LNCaP clone FGC (cell line): ENCODE measurements at places on chromosomes 13 and 19.

DNA sequence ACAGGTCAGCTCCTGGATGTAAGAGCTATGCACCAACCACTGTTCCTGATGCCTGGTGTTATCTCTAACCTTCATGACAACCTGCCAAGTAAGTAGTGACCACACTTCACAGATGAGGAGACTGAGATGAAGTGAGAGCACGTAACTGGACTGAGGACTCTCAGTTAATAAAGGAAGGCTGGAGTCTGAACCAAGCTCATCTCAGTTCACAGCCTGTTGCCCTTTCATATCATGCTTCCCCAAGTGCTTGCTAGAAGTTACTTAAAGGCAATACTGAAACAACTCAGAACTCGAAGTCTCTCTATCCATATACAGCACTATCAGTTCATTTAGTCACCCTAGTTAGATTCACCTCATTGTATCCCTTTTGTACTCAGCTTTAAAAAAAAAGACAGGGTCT is 119.7 kb downstream of the ABCC4 start:
- DNase-seq: no peak

- no peak for DNase-seq
Observed at GRCh38 chr19:7769171-7769570, 6.1 kb downstream of the CLEC4M start.

- DNase-seq: no peak
Observed at GRCh38 chr13:110448230-110448629, 113.3 kb downstream of the RAB20 start.

- no peak for DNase-seq
Observed at GRCh38 chr13:46106839-46107371, 2.1 kb upstream of the CPB2 start.

DNA sequence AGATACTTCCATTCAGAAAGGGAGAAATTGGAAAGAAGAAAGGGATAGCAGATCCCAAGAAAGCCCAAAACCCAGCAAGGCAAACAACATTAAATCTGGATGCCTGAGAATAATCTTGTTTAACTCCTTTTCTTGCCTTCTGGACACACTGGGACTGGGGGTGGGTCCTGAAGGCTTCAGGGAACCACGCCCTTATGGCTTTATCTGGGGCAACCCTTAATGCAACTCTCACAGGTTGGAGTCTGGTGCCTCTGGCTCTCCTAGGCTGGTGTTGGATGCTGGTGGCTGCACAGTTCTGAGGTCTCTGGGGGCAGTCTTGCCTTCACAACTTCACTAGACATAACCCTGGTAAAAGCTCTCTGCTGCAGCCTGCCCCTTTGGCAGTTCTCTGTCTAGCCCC is 27.9 kb downstream of the PAN3 start:
- no peak for DNase-seq

DNA sequence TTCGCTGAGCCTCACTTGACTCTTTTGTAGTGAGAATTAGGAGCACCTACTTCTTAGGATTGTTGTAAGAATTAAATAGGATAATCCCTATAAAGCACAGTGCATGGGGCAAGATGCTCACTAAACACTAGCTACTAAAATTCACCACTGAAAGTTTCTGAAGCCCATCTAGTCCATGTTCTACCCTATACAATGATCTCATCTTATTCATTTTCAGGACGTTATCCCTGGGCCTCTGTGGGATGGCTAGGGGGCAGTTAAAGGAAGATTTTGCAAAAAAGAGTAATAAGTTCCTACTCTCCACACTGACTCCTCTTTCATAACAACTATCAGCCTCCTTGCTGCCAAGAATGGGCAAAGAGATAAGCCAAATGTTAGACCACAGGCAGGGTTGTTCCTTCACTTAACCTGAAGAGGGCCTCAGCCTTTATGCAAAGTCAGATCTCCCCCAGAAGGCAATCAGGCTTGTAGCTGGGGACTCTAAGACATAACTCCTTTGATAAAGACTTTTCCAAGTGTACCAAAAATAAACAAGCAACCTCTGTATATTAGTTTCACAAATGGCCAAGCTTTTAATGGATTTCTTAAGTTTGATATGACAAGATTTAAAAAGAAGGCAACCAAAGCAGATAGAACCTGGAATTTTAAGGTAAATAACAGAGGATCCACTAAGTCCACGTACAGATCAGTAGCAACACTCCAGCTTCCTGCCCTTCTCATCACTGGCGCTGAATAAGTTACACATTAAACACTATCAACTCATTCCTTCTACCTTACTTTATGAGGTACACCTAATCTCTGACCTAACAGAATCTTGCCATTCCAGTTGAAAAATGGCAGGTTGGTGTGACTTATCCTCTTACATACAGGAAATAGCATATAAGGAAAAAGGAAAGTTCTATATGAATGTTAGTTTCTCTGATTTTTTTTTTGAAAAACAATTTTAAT is 44.4 kb downstream of the ELF1 start:
- peak; percentile 72 for DNase-seq

GRCh38 chr13:98509271-98510155 is 67.4 kb downstream of the STK24 start:
- DNase-seq: no peak

DNA sequence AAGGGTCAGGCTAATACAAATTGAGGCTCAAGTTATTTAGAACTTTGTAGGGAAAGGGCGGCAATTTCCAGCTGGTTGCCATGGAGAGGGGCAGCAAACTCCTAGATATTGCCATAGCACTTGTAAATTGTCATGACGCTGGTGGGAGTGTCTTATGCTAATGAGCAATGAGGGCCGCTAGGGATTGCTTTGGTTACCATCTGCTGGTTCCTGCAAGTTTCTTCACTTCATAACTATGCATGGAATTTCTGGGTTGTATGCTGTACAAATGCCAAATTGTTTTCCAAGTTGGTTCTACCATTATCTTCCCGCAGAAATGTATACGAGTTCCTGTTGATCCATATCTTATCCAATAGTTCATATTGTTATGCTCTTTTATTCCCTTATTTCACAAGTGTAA is 1339.4 kb downstream of the EFNB2 start:
- no peak for DNase-seq

- no peak for DNase-seq
Observed at GRCh38 chr13:79681069-79681468, 200.1 kb downstream of the NDFIP2 start.

GRCh38 chr13:40116008-40116407 is 460.5 kb downstream of the COG6 start:
- no peak for DNase-seq

DNA sequence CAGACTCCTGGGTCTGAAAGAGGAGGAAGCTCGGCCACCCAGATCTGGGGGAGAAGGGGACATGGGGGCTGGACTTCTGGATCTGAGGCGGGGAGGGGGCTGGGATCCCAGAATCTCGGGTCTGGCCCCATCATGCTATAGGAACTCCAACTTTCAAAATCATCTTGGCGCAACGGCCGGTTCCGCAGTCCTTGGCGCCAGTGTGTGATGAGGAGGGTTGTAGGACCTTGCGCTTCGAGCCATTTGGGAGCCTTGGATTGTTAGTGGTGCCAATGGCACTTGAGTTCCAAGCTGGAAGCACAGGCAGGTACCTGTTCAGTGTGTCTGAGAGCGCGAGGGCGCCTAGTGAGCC is 324 bp downstream of the RUVBL2 start:
- no peak for DNase-seq

DNA sequence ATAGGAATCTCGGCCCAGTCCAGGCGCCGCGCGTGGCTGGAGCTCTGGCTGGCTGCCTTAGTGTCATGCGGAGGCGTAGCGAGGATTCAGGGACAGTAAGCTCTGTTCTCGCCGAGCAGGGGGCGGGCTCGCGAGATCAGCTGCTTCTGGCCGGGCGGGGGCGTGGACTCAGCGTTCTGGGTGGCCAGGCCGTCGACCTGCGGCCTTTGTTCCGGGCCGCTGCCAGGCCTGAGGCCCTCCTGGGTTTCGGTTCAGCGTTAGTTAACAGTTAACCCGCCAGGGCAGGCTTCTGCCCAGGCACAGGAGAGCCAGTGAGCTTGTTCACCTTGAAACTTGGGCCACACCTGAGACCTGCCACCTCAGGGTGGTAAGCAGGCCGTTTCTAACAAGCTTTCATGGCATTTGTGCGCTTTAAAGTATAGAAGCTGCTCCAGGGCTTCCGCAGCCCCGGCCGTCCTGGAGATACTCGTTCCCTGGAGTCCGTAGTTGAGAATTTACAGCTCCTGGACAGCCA is 332.2 kb upstream of the SGCG start:
- no peak for DNase-seq

DNA sequence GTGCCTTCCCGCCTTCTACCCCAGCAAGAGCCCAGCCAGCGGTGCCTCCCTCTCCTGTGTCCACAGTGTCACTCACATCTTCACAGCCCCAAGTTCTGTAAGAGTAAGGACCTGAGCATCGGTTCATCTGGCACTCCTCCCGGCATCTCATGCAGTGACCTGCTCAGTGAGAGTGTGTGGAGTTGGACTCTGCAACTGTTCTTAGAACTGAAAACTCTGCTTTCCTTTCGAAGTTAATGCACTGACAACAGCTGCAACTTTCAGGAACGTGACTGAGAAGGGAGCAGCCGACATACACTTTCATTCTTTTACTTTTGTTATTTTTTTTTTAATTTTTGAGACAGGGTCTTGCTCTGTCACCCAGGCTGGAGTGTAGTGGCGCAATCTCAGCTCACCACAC is 41.2 kb downstream of the CEP89 start:
- DNase-seq: no peak

DNA sequence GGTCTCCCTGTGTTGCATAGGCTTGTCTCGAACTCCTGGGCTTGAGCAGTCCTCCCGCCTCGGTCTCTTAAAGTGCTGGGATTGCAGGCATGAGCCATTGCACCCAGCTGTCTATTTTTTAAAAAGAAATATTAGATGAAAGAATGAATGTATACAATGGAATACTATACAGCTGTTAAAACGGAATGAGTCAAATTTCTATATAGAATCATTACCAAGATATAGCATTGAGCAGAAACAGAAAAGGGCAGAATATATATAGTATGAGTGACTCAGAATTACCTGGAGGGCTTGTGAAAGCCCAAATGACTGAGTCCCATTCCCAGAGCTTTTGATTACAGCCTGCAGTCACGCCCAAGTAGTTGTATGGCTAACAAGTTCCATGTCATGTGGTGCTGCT is 4.4 kb downstream of the DACT3 start:
- DNase-seq: no peak

DNA sequence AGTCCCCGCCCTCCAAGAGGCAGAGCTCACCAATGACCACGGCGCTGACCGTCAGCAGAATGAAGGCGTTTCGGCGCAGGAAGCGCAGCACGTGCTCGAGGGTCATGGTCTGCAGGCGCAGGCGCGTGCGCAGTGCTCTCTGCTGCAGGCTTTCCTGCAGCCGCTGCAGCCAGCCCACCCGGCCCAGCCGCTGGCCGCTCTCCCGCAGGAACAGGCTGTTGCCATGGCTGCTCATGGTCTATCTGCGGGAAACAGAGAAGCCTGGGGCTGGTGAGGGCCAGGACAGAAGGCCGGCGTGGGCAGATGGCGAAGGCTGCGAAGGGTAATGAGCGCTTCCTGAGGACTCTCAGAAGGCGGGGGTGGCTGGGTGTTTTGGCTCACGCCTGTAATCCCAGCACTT is 7.0 kb downstream of the SLC1A6 start:
- DNase-seq: no peak

DNA sequence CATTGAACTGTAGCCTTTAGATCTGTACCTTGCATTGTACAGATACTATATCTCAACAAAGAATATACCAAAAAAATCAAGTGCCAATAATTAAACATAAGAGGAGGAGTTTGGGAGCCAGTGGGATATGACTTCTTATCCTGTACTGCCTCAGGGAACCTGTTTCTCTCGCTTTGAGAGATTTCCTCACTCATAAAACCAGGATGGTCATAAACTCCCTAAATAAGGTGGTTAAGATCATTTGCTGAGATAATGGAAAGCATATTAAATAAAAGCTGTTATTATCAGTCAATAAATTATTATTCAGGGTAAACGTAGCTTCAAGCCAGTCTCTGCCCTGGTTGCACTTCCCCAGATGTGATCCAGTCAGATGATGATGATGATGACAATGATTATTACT is 17.0 kb downstream of the OPA3 start:
- DNase-seq: peak; percentile 84

- DNase-seq: no peak
Observed at GRCh38 chr19:648904-649801, 9.5 kb downstream of the FGF22 start.

GRCh38 chr13:98174307-98174706 is 2.8 kb downstream of the RNF113B start:
- DNase-seq: peak; percentile 44

DNA sequence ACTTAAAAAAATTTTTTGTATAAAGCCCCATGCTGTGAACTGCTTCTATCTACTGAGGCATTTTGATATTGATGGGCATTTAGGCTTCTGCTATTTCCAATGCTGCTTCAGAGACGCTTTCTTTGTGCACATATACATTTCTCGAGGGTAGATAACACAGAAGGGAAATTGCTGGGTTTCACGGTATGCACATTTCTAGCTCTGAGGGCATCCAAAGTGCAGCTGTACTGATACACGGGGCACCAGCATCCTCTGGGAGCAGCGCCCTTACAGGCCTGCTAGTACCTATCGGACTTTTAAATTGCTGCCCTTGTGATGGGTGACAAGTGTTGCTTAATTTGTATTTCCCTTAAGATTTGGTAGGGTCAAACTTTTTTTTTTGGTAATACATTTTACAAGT is 88.6 kb downstream of the KCTD15 start:
- DNase-seq: no peak

- no peak for DNase-seq
Observed at GRCh38 chr13:71316792-71317363, 550.1 kb downstream of the DACH1 start.

DNA sequence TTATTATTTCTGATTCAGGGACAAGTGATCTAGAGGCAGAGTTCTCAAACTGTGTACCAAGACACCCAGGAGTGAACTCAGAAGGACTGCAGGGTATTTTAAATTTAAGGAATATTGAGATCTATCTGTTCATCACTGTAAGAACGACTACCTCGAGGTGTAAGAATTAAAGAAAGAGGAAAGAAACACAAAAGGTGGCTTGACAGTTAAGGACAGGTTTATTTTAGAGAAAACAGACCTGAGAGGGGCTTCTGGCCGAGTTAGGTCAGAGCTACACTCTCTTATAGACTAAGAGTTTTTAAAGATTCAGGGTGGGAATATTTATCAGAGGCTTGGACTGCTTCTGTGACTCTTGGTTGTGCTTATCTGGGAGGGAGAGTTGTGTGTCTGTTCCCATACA is 12.6 kb upstream of the NLRP5 start:
- DNase-seq: no peak

- no peak for DNase-seq
Observed at GRCh38 chr19:17346109-17346671, 8.8 kb downstream of the GTPBP3 start.

GRCh38 chr13:65889368-65889767 is 1340.8 kb downstream of the PCDH9 start:
- no peak for DNase-seq

- DNase-seq: no peak
Observed at GRCh38 chr19:531009-531752, 379 bp upstream of the CDC34 start.

DNA sequence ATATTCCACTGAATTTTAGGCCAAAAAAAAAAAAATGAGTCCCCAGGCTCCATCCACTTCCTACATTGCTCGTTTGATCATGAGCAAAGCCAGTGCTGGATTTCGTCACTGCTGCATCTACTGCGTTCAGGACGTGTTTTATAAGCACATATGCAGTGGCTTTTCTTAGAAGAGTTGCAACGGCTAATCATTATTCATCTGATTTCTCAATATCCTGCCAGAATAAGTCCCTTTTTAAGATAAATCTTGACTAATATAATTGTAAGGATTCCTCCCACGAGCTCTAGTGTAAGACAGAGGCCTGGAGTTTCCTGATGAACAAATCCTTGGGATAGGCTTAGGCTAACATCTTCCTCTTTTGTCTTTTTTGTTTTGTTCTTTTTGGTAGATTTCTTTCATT is 19.5 kb downstream of the FAM124A start:
- no peak for DNase-seq
